Left ventricle myocardium inferior (tissue), 1 donor: ENCODE measurements at places on chromosomes 12 and 14. TPM values are rescaled to one million over a fixed set of nuclear protein-coding genes. Genes with fewer than 3 reads are reported as not detected.

GRCh38 chr12:65287426-65287825, 8.9 kb downstream of the MSRB3 start:
- DNase-seq: no peak

The FBXO33 gene
- 4.8 TPM for total RNA-seq

DNA sequence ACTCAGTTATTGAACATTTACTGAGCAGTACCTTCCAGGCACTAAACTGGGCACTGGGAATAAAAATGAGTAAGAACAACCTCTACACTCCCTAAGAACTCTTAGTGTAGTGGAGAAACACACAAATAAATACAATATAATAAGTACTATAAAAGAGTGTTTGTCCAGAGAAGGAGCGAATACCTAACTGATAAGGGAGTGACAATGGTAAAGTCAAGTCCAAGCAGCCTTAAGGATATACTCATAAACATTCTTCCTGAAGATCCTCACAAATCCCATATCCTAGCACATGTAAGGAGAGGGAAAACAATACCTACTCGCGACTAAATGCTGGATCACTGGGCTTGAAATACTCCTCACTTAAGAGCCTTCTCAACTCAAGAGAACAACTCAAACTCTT, 32.8 kb downstream of the SPTLC2 start:
- DNase-seq: no peak

GRCh38 chr12:22459838-22460490, 84.4 kb downstream of the C2CD5 start:
- no peak for DNase-seq

The TPH2 gene
- total RNA-seq: not detected

- DNase-seq: peak; percentile 82
These were observed 52.0 kb upstream of the CCDC63 start for GRCh38 chr12:110794623-110795280.

The ASB2 gene
- total RNA-seq: 251 TPM

The GPR68 gene
- total RNA-seq: 0.41 TPM

DNA sequence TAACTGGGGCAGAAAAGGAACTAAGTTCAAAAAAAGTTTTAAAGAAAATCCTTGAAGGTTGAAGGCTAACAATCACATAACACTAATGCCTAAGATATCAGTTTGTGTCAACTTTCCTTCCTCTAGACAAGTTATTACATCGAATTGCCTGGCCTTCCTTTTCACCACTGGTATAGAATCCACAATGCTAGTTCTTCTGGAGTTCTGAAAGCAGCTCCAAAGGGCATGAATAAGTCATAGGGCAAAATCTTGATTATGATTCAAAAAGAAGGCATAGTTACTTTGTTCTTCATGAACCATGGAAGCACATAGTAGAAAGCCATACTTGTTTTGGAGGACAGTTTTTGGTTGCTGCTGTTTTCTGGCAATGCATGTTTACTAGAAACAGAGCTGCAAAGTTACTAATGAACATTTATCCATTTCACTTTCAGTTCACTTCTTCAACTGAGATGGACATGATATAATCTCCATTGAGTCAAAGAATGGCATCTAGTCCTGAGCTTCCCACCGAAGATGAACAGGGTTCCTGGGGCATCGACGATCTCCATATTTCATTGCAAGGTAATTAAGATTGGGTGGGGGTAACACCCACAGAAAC, 56.0 kb downstream of the SYNE2 start:
- DNase-seq: no peak

The KRT72 gene
- not detected for total RNA-seq
